T-helper 1 cell (primary cell): ENCODE measurements at places on chromosomes 3 and 15.

GRCh38 chr15:41487381-41487780 is 6.3 kb upstream of the ITPKA start:
- DNase-seq, result no peak

- no peak for DNase-seq
These were observed 27.6 kb downstream of the CHST14 start for GRCh38 chr15:40498418-40498817.

DNA sequence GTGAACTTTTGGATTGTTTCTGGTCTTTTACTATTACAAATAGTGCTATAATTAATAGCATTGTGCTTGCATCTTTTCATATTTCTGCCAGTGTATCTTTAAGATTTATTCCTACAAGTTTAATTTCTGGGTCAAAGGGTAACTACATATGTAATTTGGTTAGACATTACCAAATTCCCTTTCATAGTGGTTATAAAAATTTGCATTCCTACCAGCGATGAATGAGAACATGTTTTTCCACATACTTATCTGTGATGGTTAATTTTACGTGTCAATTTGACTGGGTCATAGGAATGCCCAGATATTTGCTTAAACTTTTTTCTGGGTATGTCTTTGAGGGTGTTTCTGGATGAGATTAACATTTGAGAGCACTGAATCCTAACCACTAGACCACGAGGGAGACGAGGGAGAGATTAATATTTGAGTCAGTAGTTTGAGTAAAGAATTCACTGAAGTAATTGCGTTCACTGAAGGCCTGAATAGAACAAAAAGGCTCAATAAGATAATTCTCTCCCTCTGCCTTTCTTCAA is 132.3 kb upstream of the NEO1 start:
- no peak for DNase-seq

DNA sequence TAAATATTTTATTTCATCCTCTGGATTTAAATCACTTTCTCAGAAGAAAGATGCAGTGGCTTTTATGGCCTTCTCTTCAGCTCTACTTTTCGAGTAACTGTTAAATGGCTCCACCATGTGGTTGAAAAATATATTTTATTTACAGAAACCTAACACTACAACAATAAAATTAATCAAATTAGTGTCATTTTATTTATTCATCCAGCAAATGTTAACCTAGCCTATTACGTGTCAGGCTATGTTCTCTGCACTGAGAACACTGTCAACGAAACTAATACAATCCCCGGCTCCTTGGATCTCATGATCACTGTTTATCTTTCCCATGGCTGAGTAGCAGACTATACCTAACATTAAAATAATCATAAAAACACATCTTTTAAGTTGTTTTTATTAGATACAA is 148.0 kb upstream of the OSTN start:
- no peak for DNase-seq

- no peak for DNase-seq
These were observed 187.3 kb upstream of the ATP11B start for GRCh38 chr3:182605882-182606611.

DNA sequence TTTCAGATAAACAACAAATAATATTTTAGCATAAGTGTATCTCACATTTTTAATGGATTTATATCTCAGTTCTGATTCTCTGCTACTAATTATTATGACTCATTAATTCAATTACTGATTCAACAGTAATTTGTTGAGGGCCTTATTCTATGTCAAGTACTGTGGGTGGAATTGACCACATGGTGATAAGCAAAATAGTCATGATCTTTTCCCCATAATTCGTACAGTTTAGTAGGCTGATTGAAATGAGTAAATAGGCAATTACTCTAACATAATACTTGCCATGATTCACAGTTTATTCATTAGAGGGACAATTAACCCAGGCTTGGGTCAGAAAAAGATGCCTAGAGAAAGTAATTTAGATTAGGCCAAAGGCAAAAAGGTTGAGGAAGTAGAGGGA is 60.9 kb upstream of the SLC4A7 start:
- DNase-seq, result no peak

DNA sequence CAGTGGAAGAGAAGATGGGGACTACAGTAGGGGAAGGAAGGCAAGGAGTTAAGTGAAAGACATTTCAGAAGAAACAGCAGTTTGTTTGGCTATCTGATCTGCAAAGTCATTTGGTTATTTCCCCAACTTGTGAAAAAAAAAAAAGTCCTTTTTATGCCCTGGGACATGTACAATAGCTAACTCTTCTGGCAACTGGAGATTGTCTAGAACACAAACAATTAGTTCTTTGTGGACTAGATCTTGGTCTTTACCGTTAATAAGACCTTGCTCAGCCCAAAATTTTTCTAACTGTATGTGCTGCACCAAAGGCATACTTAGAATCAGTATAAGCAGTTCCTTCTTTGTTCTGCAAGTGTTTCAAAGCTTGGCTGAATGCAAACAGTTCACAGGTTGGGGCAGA is 103.5 kb upstream of the NECTIN3 start:
- DNase-seq, result no peak

DNA sequence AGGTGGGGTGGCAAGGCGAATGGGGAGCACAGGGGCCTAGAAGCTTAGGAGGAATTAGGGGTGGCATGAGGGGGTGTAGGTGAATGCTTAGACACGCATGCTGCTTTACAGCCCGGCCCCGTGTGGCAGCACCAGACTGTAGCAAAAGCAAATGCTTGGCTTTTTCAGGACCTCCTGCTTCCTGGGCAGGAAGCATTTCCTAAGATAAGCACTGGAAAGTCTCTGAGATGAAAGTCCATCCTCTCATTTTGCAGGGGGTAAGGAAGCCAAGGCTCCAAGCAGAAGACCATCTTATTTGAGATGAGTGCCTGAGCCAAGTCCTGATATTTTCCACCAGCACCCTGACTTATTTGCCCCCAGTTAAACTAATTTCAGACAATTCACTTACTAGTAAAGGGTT is 12.9 kb downstream of the SSUH2 start:
- DNase-seq, result no peak

GRCh38 chr15:92244703-92245102 is 149.0 kb upstream of the ST8SIA2 start:
- DNase-seq, result no peak
